ENCODE measurements at places on chromosomes 11 and 22. TPM values are rescaled to one million over a fixed set of nuclear protein-coding genes. Genes with fewer than 3 reads are reported as not detected.
A peak's percentile ranks its signal among the peaks of the same experiment; 100 is the strongest.

BAIAP2L2 gene
- 0.37 TPM for total RNA-seq

SLC2A11 gene
- total RNA-seq: 10.7 TPM

TNNI2 gene
- total RNA-seq: not detected

FXYD6 gene
- 0.12 TPM for total RNA-seq

C22orf31 gene
- not detected for total RNA-seq

CRYBA4 gene
- 0.38 TPM for total RNA-seq

SERPING1 gene
- not detected for total RNA-seq

DNA sequence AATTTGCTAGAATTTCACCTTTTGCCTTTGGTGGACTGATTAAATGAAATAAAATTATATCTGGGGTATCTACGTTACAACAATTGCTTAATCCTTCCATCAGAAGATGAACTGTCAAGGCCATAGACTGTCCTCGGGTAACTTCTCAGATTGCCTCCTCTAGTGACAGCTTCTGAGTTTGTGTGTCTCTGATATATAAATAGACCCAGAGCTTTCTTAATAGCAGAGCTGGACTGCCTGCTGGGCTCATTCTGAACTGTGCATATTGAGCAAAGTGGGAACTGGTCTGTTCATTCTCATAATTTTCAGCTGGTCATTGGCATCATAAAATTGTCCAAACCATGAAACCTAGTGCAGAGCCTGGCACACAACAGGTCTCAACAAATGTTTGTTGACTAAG is 99.1 kb upstream of the GRAMD1B start:
- no peak overlapping the region for H3K27ac ChIP-seq
- H3K27me3 ChIP-seq: peaks cover 24% of the 10 kb centered on the region
- DNase-seq: no peak
- H3K36me3 ChIP-seq: peaks cover 4% of the 10 kb centered on the region
- H3K4me3 ChIP-seq: no peak overlapping the region
- no peaks in the 10 kb centered on the region for H3K4me1 ChIP-seq

DNA sequence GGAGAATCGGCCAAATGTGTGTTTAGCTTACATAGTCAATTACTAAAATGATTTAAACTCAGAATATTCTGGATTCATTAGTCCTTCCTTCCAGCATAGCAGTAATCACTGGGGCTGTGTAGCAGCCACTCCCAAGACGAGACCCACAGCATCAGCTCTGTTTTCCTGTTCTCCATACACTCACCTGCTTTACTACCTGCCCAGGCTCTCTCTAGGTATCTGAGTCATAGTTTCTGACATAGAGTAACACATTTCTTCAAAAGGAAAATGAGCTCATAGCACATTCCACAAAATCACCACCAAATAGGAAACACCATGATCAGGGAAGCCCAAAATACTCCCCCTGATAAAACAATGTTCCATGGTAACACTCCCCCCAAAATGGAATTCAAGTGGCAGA is 22.9 kb downstream of the MORC2 start:
- DNase-seq: no peak
- no peak overlapping the region for H3K4me3 ChIP-seq
- peak overlapping the region; percentile 50 for H3K27ac ChIP-seq
- peaks cover 57% of the 10 kb centered on the region for H3K36me3 ChIP-seq
- H3K4me1 ChIP-seq: peaks cover 55% of the 10 kb centered on the region
- no peaks in the 10 kb centered on the region for H3K27me3 ChIP-seq

GRCh38 chr11:88680806-88681205 is 343.3 kb upstream of the CTSC start:
- no peak for DNase-seq
- H3K4me3 ChIP-seq: no peak overlapping the region

DNA sequence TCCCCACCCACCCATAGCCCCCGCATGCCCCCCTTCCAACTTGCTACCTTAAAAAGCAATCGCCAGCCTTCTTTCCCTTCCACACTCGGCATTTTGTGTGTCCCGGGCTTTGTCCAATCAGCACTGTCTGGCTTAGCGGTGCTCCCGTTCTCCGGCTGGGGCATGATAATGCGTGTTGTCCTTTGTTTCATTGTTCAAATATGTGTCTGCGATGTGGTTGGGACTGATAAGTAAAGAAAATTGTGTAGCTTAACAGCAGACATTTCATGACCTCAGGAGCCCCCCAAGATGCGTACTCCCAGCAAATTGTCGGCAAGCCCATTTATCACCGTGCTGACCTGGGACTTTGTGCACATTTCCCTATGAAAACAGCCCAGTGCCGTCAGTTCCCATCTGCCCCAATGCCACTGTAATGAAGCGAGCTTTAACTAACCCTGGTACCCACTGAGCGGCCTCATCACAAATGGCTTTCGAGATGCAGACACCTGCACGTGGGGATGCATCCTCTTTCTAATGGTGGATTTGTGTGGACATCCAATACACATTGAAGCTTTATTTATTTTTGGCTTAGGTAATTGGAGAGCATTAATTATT is 167.0 kb upstream of the E2F8 start:
- peaks cover 33% of the 10 kb centered on the region for H3K27me3 ChIP-seq
- H3K4me3 ChIP-seq: no peak overlapping the region
- H3K27ac ChIP-seq: no peak overlapping the region

DNA sequence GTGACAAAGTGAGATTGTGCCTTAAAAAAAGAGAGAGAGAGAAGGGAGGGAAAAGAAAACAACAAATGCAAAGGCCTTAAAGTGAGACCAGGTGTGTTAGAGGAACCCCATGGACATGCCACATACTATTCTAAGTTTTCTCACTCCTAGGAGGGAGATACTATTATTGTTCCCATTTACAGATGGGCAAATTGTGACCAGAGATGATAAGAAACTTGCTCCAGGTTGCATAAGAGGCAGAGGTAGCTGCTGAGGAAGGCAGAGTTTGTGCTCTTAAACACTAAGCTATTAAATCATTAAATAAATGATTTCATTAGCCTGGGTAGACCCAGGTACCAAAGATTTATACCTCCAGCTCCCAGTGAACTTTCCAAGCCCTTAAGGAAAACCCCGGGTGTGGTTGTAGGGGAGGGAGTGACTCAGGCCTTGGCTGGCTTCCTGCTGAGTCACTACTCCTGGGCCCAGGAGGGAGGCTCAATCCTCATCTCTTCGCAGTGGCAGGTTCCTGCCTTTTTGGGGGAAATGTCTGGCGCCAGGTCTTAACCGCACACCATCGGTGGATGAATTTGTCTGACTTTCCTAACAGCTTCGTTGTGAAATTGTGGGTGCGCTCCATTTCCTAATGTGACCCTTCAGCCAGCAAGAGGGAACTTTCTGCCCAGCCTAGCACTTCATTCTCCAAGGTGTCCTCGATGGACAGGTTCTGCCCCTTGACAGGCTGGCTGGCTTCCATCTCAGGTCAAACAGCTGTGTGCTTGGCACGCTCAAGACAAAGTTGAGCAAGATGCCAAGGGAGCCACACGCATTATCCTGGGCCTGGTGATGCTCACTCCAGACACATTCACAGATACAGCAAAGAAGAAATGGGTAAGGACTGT is 33.4 kb upstream of the PTPRJ start:
- DNase-seq: peak; percentile 45
- no peak overlapping the region for H3K4me3 ChIP-seq
- H3K27ac ChIP-seq: peak overlapping the region; percentile 33
- no peaks in the 10 kb centered on the region for H3K27me3 ChIP-seq
- peaks cover 44% of the 10 kb centered on the region for H3K4me1 ChIP-seq
- peaks cover 1% of the 10 kb centered on the region for H3K36me3 ChIP-seq

- no peak for DNase-seq
- no peak overlapping the region for H3K27ac ChIP-seq
- H3K4me3 ChIP-seq: no peak overlapping the region
- H3K36me3 ChIP-seq: peaks cover 6% of the 10 kb centered on the region
- no peaks in the 10 kb centered on the region for H3K27me3 ChIP-seq
These were observed 15.3 kb upstream of the APOL3 start for GRCh38 chr22:36175892-36176291.

Measured in activated CD8-positive, alpha-beta memory T cell treated with anti-CD3 and anti-CD28 coated beads, Interleukin-2, amount 10 ng/mL, durations not matched to agents 7 days and 5 days (primary cell).